ENCODE measurements at places on chromosomes 13 and 19.

DNA sequence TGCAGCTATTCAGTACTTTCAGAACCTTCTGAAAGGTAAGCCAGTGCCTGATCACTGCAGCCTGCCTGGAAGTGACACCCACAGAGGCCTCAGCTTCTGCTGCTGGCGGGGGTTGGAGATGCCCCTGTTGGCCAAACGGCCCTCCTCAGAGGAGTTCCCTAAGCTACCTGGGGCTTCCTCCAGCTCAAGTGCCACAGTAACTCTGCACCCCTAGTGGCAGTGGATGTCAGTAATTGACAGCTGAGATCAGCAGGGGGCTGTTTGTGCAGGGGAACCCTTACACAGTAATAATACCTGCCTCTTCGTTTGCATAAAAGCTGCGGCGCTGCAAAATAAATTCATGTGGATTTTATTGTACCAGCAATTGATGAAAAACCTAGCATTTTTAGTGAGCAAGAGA lies 28.9 kb downstream of the TDRD12 start:
- no peak for DNase-seq

DNA sequence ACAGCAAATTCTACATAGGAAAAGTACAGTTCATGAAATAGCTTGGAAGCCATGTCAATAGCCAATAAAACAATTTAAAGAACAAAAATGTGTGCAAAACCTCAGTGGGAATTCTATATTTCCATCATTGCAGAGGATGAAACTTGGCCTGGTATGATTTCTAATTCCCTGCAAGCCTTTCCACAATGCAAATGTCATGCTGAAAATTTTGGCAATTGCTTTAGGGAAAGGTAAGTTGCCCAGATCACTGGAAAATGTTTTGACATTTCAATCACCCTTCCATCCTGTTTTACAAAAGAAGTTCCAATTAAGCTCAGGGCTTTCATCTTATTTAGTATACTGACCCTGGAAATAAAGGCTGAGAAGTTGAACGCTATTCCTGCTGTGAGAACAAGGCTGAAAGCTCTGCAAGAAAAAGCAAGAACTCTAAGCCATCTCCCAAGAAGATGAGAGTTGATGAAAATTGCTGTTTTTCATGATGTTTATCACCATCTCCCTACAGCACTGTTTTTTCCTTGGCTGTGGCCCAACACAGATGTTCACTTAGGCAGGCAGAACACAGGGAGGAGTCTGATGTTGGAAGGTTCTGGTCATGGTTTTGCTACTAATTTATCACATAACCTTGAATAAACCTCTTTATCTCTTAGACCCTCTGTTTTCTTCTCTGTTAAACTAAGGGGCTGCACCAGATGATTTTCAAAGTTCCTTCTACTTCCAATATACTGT lies 263.7 kb downstream of the KCTD12 start:
- no peak for DNase-seq

DNA sequence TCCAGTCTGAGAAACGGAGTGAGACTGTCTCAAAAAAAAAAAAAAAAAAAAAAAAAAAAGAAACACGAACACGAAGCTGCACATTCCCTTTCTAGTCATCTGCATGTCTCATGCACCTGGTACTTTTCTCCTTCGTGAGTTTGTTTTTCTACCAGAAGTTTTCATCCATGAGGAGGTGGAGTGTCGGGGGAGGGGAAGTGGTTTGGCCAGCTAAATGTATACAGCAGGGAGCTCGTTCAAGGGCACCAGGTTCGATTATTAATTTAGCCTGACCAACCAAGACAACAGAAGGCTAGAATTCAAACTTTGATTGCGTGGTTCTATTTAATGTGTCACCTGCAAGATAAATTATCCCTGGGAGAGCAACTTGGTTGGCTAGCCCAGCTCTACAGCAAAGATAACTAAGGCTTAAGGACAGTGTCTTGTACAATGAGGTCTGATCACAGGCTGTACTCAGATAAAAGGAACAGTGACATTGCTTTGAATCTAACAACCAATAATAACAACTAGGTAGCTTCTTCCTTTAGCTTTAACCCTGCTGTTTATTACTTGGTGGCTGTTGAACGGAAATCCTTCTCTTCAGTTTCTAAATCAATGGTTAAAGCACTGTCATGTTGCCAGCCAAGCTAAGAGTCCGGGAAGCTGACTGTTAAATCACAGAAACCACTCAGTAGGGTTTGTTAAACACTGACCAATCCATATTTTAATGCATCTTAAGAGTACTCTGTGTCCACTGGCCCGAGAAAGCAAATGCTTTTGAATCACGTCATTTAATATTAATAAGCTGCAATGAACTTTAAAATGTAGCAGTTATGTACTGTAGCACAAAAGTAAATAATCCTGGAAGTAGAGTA lies 98.4 kb upstream of the STARD13 start:
- DNase-seq: no peak

DNA sequence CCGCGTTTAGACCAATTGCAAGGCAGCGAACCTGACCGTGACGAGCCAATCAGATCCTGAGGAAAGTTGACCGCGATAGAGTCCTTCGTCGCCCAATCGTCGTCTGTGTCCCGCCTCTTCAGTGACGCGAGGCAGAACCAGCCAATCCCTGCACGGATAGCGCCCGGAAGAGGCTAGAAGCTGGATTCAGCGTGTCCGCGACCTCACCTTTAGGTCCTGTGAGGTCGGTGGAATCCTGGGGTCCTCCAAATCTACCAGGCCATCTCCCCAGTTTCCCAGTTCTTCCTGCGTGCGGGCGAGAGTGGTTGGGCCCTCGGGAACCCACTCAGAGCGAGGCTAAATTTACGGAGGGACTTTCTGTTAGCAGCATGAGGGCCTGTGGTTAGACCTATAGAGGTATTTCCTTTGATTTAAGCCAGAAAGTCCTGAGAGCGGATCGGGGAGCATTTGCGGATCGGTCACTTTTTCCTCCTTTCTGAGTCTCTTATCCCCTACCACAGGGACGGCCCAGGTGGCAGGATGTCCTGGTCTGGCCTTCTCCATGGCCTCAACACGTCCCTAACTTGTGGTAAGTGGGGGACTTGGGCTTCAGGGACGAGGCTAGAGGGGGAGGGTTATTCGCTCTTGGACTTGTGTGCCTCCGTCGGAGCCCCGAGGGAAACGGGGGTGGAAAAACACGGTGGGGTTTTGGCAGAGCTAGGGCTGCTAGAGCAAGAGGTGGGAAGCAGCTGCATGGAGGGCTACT lies at the start of gene MRPS12:
Gene MRPS12, plus strand, starts transcription at position 169 of the 745 bp plus-strand sequence. Its CDS starts 351 bp downstream, at position 520.
- peak; percentile 99 for DNase-seq

DNA sequence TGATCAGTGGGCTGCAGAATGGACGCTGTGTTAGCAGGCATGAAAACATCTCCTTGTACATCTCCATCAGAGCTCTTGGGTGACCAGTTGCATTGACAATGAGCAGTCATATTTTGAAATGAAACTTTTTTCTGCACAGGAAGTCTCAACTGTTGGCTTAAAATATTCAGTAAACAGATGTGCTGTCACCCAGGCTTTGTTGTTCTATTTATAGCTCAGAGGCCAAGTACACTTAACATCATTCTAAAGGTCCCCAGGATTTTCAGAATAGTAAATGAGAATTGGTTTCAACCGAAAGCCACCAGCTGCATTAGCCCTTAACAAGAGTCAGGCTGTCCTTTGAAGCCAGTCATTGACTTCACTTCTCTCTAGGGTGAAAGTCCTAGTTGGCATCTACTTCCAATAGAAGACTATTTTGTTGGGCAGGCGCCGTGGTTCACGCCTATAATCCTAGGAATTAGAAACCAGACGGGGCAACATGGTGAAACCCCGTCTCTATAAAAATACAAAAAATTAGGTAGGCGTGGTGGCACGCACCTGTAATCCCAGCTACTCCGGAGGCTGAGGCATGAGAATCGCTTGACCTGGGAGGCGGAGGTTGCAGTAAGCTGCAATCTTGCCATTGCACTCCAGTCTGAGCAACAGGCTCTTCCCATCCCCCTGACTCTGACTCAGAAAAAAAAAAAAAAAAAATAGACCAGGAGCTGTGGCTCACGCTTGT lies 7.9 kb upstream of the PDE4A start:
- no peak for DNase-seq

DNA sequence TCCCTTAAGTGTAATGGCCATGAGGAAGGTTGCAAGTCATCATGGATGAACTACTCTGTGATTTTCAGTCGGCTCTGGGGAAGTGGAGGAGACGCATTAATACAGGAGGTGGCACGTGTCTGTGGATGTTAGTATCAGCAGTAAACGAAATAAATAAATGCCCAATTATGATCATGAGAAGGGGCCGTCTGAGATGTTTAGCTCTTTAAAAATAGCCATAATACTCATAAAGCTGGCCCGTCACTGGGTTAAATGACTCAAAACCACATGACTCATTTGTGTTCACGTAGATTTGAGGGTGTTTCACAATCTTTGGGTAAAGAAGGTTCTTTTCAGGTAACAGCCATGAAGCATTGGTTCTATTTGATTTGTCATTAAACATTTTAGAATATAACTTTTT lies 620.6 kb downstream of the GPC6 start:
- DNase-seq: no peak

DNA sequence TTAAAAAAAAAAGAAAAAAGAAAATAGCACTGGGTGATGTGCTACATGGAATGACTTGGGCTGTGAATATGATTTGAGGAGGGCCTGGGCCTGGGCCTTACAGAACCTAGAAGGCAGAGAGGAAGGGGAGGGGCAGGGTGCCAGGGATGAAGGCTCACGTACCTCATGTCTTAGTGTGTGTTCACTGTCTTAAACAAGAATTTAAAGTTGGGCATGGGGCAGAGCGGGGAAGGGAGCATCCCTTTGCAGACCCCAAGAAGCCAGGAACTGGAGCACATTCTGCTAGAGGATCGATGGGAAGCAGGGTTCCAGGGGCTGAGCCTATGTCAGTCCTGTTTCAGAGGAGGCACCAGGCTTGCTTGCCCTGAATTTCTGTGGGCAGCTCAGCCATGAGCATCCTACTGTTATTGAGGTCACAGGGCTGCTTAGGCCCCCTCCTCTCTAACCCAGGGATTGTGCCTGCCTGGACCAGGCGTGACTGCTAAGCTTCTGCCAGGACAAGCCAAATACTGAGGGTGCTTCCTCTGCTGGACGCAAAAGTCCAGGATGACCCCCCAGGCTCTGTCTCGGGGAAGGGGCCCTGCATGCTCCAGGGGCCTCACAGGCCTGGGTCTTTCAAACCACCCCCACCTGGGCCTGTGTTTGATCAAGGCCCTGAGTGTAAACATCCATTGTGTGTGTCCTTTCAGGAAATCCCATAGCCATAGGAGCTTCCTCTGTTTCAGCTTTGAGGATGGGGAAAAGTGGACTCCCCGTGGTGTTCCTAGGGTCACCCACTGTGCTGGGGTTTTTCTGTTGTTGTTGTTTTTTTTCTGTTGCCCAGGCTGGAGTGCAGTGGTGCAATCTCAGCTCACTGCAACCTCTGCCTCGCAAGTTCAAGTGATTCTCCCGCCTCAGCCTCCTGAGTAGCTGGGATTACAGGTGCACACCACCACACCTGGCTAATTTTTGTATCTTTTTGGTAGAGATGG lies 4.8 kb downstream of the LSR start:
- DNase-seq: no peak

DNA sequence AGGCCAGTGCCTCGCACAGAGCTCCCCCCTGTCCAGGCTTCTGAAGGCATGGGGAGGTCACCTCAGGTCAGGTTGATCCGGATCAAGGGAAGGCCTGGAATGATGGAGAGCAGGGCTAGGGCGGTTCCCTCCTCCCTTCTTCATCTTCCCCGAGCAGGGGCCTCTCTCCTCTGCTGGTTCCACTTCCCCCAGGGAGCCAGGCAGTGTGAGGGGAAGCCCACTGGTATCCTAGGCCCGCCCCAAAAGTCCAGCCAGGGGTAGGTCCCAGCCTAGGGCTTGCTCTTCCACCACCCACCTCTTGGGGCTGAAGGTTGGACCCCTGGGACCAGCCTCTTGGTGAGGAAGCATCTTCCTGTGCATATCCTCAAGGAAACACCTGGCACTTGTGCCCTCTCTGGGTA lies 16.4 kb upstream of the PRR19 start:
- no peak for DNase-seq

DNA sequence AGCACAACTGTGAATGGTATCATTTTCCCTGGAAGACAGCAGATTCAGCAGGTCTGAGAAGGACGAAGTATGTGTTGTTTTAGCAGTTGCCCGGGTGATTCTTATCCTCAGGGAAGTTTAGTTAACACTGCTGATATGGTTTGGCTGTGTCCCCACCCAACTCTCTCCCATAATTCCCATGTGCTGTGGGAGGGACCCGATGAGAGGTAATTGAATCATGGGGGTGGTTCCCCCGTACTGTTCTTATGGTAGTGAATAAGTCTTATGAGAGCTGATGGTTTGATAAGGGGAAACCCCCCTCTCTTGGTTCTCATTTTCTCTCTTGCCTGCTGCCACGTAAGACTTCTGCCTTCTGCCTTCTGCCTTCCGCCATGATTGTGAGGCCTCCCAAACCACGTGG lies 81.0 kb upstream of the UBAC2 start:
- DNase-seq: no peak

- DNase-seq: no peak
Measured at GRCh38 chr13:29591310-29591709, 4.2 kb downstream of the SLC7A1 start.

GRCh38 chr13:23817830-23818229 lies 71.4 kb downstream of the MIPEP start:
- no peak for DNase-seq

DNA sequence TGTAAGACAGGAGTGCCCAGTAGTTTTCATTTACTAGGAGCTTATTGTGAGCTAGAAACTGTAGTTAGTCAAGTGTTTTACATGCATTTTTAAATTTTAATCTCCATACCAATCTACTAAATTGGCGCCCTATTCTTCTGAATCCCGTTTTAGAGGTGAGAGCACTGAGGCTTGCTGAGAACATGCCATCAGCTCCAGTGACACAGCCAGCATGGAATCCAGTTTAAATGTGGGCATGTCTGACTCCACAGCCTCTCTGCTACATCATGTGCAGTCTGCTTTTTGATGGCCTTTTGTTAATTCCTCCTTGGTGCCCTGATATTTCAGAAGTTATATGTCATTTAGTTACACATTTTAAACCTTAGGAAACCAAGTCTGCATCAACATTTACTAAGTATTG lies 325.4 kb downstream of the DLEU7 start:
- no peak for DNase-seq

DNA sequence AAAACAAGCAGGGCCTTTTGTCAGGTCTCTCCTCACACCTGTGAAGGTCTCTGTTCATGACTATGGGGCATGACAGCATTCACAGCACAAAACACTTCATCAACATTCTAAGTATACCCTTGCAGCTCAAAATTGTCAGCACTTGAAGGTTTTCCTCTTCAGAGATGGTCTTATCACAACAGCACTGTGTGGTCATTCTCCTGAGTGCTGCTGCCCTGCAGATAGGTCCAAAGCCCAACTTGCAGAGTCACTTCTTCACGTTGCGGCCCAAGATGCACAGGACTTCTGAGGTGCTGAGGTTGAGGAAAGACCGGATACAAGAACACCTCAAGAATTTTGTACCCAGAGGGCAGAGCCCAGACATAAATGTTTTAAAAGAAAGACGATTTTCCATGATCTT lies 574.5 kb downstream of the UQCRFS1 start:
- DNase-seq: no peak

Data from left colon (tissue), 2 donors.